Heart left ventricle (tissue), 16 donors: ENCODE measurements at places on chromosomes 12 and 14.

- DNase-seq = no peak
These were observed 340.5 kb upstream of the USP15 start for GRCh38 chr12:61919686-61920085.

DNA sequence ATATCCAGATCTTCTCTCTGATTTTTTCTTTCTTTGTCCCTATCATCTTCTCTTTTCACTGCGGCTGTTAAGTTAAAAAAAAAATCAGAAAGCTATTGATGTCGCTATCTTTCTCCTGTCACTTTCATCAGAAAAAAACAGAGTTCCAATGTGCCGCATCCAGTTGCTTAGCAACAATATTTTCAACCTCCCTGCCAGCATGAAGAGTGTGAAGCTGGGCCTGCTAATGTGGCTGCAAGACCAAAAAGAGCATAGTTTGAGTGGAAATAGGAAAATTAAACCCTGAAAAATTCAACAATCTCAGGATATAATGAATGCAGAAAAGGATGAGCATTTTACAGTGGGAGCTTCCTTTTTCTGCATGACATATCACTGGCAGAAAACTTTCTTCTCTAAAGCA lies 1025.4 kb upstream of the LRFN5 start:
- no peak for DNase-seq

DNA sequence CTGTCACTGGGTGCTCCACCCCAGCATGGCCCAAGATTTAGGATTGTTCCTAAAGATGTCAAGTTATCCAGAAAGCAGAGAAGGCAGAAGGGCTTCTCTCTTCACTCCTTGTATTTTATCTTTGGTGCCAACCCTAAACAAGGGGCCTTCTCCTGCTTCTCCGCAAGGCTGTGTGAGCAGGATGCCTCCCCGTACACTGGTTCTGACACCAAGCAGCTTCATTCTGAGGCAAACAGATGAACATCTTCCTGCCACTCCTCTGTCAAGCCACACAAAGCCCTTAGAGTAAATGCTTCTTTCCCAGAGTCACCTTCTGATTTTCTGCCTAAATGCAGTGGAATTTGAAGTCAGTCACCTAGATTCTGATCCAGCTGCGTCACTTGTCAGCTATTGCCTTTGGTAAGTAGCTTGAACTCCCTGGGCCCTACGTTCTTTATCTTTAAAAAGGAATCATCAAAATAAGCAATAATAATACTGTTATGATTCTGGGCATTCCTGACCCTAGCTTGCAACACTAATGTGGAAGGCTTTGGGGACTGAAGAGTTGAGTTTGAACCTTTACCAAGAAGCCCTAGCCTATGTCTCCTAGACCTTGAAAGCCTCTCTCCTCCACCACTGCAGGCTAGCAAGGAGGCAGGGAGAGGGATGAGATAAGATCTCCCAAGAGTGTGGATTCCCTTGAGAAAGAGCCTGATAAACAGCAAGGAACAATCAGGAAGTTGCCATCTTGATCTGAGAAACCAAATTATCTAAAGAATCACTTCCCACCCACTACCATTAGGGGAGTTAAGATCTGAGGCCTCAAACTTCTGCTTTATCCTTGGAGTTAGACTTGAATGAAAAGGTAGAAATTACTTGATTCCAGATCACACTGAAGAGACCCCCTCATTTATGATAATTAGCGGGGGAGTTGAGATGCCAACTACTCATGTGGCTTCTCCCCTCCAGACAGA lies 5.7 kb downstream of the KRT73 start:
- no peak for DNase-seq

GRCh38 chr14:33932576-33933345 lies 18.1 kb downstream of the EGLN3 start:
- DNase-seq = peak; percentile 61

GRCh38 chr14:103391048-103391447 lies 5.8 kb downstream of the MARK3 start:
- no peak for DNase-seq

DNA sequence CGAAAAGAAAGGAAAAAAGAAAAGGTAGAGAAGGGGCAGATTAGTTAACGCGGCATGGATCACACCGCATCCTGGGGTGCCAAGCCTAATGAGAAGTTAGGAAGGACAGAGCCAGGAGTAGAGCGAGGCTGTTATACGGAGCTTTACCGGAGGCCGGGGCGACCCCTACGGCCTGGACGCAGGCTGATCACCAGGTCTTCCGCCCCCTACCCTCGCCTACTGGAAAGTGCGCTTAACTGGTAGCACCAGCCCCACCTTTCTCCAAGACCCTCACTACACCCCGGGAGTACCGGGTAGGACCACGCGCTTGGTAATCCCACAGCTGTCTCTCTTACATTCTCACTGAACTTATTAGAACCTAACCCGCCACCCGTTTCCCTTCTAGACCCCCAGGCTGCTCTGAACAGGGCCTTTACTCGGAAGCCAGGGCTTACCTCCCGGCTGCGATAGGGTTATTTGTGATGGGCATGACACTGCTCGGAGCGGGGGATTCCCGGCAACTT lies 33.8 kb downstream of the WBP11 start:
- peak; percentile 40 for DNase-seq

DNA sequence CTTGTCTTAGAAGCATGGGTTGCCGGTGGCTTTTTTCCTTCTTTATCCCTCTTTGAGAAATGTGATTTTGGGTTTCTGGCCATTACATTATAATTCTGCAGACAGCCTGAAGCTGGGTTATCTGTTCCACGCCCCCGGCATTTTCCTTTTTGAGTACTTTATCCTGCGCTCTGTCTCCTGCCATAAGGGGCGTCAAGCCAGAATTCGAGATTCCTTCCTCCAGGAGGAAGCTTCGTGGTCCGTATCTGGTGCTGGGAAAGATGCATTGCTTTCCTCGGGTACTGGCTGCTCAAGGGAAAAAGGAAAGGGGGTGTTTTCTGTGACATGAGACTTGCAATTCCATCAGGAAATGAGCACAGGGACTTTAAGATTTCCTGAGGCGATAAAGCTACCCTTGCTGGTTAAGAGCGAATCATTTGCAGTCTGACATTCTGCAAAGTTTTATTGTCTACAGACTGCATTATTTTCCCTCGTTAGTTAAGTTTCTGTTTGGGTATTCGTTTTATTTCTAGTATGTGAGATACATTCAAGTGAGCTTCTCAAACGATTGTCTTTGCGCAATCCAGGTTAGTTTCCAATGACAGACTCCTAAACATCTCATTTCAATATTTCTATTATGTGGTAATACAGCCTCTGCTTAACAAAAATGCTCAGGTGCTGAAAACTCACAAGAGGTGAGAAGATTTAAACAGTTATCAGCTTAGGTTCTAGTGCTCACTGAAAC lies 694 bp downstream of the AKAP5 start:
- DNase-seq = peak; percentile 22

DNA sequence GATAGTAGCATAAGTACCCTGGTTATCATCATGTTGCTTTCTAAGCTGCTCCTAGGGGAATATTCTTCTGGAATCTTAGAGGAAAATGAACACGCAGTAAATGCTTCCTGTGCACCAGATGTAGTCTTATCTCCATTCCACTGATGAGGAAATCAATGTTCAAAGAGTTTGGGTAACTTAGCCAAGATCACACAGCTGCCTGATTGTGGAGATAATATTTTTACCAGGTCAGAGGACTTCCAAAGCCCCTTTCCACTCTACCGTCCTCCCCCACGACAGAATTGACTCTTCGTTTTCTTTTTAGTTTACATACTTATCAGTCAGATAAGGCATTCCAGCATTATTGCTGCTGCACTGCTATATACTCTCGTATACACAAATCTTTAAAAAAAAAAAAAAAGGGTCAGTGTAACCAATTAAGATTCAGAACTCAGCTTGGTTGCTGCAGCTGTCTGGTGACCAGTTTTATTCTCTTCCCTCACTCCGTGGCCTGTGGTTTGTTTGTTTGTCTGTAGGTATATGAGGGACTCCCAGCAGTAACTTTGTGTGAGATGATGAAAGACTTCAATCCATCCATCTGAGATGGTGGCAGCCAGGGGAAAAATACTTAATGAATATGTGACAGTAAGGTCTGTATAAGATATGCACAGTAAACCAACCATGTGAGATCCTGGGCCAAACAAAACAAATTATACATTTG lies 110.5 kb downstream of the TGFB3 start:
- no peak for DNase-seq
